ENCODE measurements at places on chromosomes 3 and 15. TPM values are rescaled to one million over a fixed set of nuclear protein-coding genes. Genes with fewer than 3 reads are reported as not detected.

CASR gene
- total RNA-seq = 0.31 TPM

CHRNA3 gene
- total RNA-seq = 13.3 TPM

CCDC54 gene
- total RNA-seq = 9.2 TPM

GOLGA6L10 gene
- 1.3 TPM for total RNA-seq

EPHB1 gene
- total RNA-seq = 21.1 TPM

LINS1 gene
- 13.1 TPM for total RNA-seq

RARB gene
- 21.4 TPM for total RNA-seq

GOLGA8S gene
- total RNA-seq = 0.19 TPM

STRA6 gene
- 53.9 TPM for total RNA-seq

PDIA5 gene
- 51.8 TPM for total RNA-seq

GOLGA8A gene
- total RNA-seq = 65.2 TPM

CLDN16 gene
- total RNA-seq = not detected

ANKRD63 gene
- 0.18 TPM for total RNA-seq

ACOX2 gene
- total RNA-seq = 0.47 TPM

TRPM1 gene
- total RNA-seq = 0.05 TPM

SPESP1 gene
- total RNA-seq = 24.6 TPM

PLA2G4D gene
- total RNA-seq = 0.09 TPM

CCDC13 gene
- total RNA-seq = 1.0 TPM

PLA2G4E gene
- total RNA-seq = 0.13 TPM

REC114 gene
- total RNA-seq = not detected

CDC25A gene
- total RNA-seq = 12.5 TPM

ZDHHC3 gene
- 56.6 TPM for total RNA-seq

HDC gene
- 0.34 TPM for total RNA-seq

GABRR3 gene
- total RNA-seq = 0.33 TPM

C2CD4B gene
- total RNA-seq = not detected

CNTN6 gene
- total RNA-seq = 1.9 TPM

ECE2 gene
- not detected for total RNA-seq

CEP97 gene
- 27.6 TPM for total RNA-seq

TEX55 gene
- total RNA-seq = 0.23 TPM

ZPLD1 gene
- total RNA-seq = 0.32 TPM

MYLK gene
- 5.2 TPM for total RNA-seq

ZNF860 gene
- 0.53 TPM for total RNA-seq

FANCD2OS gene
- total RNA-seq = 0.66 TPM

PEX5L gene
- 4.6 TPM for total RNA-seq

LRRN1 gene
- 188 TPM for total RNA-seq

HYAL1 gene
- total RNA-seq = 0.63 TPM

CCR3 gene
- total RNA-seq = not detected

SERINC4 gene
- total RNA-seq = 1.5 TPM

ADGRG7 gene
- not detected for total RNA-seq

CPOX gene
- total RNA-seq = 17.1 TPM

SV2B gene
- total RNA-seq = 4.6 TPM

CTXND1 gene
- total RNA-seq = 9.1 TPM

GOLGA8Q gene
- total RNA-seq = 1.6 TPM

TGM5 gene
- 4.4 TPM for total RNA-seq

ABCC5 gene
- total RNA-seq = 25.7 TPM

ERICH6 gene
- 0.27 TPM for total RNA-seq

ARGFX gene
- not detected for total RNA-seq

NCKIPSD gene
- total RNA-seq = 15.0 TPM

Measured in motor neuron (in vitro differentiated cells).